ENCODE measurements at places on chromosomes 5 and 9.

- no peak for DNase-seq
Observed at GRCh38 chr5:96893342-96893741, 17.0 kb downstream of the ERAP2 start.

GRCh38 chr5:75023368-75024159, 28.8 kb downstream of the GCNT4 start:
- DNase-seq, result no peak

- DNase-seq, result no peak
Observed at GRCh38 chr5:2293906-2294305, 411.2 kb upstream of the IRX4 start.

DNA sequence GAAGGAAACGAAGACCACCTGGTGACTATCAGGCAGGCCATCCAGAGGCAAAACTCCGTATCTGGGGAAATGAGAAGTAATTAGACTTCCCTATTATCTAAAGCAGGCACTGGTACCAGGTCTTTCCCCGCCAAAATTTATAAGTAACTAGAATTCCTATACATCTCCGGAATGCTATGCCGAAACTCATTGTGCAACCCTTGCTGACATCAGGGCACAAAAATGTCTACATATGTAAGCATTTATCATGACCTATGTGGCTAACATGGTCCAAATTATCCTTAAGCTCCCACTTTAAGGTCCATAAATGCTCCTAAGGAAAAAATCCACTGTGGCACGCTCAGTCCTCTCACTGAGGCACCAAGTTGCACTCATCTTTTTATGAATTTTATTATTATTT, 17.8 kb downstream of the ACTL7B start:
- no peak for DNase-seq

- no peak for DNase-seq
Observed at GRCh38 chr9:83537331-83538171, 650 bp downstream of the FRMD3 start.

DNA sequence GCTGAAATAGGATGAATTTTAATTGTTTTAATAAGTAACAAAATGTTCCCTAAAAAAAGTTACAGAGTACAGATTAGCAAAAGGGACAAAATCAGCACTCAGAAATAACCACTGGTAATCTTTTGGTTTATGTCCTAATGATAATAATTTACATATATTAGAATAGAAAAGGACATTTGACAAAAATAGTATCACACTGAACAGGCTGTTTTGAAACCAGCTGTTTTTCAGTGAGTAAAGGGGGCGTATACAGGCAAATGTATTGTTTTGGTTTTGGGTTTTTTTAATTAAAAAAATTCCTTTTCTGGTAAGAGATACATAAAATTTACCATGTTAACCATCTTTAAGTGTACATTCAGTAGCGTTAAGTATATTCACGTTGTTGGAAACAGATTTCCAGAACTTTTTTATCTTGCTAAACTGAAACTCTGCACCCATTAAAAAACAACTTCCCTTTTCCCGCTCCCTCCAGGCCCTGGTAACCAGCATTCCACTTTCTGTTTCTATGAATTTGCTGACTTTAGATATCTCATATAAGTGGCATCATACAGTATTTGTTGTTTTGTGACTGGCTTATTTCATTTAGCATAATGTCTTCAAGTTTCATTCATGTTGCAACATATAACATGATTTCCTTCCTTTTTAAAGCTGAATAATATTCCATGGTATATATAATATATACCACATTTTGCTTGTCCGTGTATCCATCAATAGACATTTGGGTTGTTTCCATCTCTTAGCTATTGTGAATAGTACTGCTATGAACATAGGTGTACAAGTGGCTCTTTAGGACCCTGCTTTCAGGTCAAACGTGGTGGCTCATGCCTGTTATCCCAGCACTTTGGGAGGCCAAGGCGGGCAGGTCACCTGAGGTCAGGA, 20.6 kb upstream of the LARP1 start:
- DNase-seq, result no peak

- no peak for DNase-seq
Observed at GRCh38 chr5:80711938-80712337, 57.2 kb upstream of the DHFR start.

DNA sequence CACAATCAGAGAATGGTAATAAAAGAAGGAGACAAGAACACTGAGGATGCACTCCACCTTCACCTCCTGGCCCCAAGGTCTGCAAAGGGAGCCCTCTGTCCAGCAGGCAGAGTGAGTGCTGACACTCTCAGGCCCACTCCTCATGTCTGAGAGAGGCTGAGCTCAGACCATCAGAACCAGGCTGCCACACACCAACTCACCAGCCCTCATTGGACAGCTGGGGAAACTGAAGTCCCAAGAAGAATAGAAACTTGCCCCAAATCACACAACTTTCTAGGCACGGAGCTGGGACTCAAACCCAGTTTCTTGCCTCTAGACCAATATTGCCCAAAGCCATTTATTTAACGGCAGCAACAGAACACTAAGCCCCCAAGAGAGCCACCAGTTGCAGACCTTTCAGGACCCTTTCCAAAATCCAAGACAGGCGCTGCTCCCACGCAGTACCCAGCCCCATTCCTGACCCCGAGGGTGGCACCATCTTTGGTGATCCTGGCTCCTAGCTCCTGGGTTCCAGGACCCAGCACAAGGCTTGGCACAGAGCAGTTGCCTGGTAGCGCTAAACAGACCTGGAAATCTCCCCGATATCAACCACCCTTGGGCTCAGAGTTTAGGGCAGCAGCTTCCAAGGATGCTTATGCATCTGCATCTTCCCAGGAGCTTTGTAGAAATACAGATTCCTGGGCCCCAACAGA, 192.4 kb downstream of the GABBR2 start:
- DNase-seq, result no peak

DNA sequence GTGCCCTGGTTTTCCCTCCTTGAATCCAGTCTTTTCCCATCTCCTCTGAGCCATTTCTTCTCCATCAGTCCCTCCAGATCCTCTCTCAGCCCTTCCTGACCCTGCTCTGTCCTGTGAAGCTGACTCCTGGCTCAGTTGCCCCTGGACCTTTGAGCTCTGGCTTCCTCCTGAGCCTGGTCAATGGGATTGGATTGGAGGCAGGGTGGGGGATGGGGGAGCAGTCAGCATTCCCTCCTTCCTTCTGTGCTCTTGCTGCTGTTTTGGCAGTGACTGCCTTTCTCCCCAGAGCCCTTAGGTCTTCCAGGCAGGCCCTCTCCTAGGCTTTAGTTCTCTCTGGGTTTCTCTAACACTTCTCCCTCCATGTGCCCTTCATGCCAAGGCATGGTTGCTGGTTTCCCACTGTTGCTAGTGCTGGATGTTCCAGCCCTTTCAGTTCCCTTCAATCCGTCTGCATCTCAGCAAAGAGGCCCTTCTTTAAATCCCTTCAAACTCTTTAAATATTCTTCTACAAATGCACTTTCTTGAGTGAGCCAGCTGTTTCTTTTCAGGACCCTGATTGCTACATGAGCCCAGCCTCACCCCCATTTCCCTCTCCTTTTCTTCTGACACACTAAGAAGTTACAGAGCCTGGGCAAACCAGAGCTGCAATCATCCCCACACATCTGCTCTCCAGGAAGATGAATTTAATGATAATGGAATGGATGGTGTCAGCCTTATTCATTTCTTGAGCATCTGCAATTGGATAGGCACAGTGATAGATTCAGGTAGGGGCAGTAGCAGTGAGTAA, 2.2 kb downstream of the TNFSF15 start:
- DNase-seq, result no peak

DNA sequence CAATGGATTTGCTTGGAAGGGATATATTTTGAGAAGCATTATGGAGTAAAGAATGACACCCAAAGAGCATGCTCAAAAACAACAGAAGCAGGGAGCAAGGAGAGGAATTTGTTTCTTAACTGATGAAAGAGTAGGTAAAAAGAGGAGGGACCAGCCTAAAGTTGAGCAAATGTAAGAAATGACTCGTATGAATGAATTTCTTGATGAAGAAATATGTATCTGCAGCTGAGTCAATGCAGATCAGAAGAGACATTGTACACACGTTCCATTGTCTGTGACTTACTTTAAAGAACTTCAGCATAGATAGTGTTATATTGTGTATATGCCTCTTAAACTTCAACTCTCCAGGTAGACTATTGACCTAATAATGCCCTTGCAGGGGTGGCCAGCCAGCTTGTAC, 112.7 kb upstream of the NREP start:
- DNase-seq, result no peak

GRCh38 chr5:126881821-126882600, 105.1 kb downstream of the LMNB1 start:
- no peak for DNase-seq

- DNase-seq, result no peak
Observed at GRCh38 chr9:137109250-137110146, 5.0 kb downstream of the DPP7 start.

- peak; percentile 3 for DNase-seq
Observed at GRCh38 chr5:179224741-179225140, 120.5 kb downstream of the ADAMTS2 start.

GRCh38 chr5:35850967-35851680, 5.6 kb upstream of the IL7R start:
- DNase-seq, result no peak

DNA sequence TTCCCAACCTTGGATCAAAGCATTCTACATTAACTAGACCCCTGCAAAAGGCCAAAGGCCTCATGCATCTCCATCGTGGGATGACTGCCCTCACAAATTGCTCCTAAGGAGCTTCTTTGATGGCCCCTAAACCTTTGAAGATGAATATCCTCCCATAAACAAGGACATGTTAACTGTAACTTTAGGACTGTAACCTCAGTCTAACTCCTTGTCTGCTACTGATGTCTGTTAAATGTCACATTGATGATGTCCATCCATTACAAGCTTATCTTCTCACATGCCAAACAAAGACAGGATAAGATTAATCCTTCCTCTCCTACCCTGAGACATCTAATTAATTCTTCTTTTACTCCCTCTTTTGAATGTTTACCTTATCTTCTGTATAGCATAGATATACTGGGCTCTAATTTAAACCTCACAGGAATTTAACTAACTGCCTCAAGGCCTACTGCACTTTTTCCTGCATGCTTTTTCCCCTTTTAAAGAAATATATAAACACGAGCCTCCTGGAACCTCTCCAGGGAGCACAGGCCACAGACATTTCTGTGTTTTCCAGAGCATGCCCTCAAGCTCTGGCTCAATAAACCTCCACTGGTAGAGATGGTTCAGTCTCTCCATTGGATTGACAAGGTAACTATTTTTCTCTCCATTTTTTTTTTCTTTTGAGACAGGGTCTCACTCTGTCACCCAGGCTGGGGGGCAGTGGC, 90.6 kb upstream of the SLC25A48 start:
- DNase-seq, result no peak

GRCh38 chr5:167694325-167695147, 596.9 kb upstream of the WWC1 start:
- DNase-seq, result no peak

DNA sequence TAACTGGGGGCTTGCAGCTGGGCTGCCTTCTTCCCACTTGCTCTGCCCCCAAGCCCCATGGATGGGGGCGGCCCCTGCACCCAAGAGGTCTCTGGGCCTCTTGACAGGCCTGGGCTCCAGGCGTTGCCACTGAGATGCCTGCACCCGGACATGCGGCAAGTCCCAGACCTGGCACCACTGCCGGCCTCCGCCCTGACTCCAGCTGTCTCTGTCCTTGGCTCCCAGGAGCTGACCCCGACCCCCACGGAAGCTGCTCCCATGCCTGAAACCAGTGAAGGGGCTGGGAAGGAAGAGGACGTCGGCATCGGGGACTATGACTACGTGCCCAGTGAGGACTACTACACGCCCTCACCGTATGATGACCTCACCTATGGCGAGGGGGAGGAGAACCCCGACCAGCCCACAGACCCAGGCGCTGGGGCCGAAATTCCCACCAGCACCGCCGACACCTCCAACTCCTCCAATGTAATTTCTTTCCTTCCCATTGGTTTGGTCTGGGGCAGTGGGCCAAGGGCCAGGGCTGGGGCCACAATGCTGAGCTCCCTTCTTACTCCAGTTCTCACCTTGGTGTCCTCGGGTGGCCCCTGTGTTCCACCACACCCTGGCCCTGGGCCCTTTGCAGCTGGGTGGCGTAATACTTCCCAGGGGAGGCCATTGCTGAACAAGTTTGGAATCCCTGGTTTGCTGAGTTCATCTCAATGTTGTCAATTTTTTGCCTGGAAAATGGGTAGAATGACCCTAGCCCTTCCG, 88.6 kb downstream of the COL5A1 start:
- DNase-seq, result peak; percentile 72

- DNase-seq, result no peak
Observed at GRCh38 chr9:113646946-113647914, 183.7 kb downstream of the RGS3 start.

DNA sequence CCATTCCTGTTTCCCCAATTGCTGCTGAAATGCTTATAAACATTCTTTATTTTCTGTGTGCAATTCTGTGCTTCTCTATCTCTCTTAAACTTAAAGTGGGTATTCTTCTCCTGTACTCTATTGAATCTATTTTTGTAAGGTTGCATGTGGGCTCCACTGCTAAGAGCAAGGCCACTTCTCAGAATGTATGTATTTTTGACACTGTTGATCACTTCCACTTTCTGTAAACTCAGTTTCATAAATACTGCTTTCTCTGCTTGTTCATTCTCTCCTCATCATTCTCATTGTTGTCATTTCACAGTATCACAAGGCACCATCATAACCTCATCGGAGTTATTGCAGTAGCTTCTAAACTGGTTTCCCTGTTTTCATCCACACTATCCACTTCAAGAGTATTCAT, 483.0 kb upstream of the CDH18 start:
- no peak for DNase-seq

- no peak for DNase-seq
Observed at GRCh38 chr5:40221796-40222195, 457.9 kb upstream of the PTGER4 start.

- DNase-seq, result no peak
Observed at GRCh38 chr9:2215921-2216441, 200.8 kb downstream of the SMARCA2 start.

DNA sequence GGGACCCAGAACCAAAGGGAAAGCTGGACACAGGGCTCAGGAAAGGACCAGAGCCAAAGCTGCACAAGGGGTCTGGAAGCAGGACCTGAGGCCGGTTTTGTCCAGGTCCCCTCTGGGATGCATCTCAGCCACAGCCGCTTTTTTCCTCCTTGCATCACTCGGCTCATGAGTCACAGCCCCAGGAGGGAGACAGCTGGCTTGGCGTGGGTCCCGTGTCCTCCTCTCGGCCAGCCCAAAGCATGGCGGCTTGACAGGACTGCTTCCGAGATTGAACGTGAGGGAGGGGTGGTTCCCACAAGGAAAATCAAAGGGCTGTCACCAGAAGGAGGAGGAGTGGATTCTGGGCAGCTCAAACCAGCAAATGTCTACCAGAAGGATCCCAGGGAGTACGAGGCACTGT, 56.7 kb upstream of the CPLX2 start:
- DNase-seq, result no peak

- DNase-seq, result no peak
Observed at GRCh38 chr5:65811885-65812284, 89.9 kb downstream of the NLN start.

Data from uterus (tissue), 4 donors.